ENCODE measurements at places on chromosomes 7 and 10.

DNA sequence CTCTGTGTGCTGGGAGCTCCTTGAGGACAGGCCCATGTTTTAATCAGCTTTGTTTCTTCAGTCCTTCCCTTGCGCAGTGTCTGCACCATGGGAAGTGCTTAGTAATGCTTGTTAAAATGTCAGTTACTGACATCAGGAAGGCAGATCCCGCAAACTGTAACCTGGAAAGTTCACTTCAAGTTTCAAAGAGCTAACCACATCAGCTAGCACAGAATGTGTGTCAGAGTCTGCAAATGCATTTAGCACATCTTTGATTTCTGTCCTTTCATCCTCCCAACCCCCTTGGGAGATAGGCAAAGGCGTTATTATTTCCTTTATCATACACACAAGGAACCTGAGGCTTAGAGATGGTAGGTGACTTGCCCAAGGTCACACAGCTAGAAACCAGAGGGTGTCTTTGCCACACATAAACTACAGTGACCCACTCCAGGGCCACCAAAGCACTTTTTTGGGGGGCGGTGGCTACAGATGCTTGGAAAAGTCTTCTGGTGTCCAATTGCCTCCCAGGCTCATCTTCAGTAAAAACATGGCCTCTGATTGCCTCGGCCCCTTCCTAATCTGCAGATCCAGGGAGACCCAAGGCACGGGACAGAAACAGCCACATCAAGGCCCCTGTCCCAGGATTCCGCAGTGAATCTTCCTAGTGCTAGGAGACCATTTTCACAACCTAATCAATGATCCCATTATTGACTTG is 116.2 kb upstream of the GPR26 start:
- no peak for DNase-seq

DNA sequence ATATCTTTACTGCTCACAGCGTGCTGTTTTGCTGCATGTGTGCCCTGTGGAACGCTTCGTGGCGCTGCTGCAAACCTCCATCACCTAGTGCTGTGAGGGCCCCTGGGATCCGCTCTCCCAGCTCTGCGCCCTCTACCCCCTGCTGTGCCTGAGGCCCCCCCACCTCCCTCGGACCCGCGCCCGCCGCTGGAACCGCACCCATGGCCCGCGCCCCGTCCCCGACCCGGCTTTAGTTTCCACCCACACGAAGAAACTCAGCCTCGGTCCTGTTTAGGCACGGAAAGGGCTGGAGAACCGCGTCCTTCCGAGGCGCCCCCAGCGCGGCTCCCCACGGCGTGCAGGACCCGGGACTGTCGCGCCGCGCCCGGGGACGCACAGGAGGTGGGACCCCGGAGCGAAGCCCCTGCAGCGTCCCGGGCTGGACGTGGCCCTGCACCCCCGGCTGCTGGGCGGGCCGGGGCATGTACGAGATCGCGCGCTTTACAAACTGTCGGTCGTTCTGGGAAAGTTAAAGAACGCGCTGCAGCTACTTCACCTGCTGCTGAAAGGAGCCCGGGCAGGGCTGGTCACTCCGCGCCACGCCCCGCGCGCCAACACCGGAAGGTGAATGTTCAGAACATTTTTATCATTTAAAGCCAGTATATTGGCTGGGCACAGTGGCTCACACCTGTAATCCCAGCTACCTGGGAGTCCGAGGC is 54.3 kb downstream of the BMS1 start:
- no peak for DNase-seq

DNA sequence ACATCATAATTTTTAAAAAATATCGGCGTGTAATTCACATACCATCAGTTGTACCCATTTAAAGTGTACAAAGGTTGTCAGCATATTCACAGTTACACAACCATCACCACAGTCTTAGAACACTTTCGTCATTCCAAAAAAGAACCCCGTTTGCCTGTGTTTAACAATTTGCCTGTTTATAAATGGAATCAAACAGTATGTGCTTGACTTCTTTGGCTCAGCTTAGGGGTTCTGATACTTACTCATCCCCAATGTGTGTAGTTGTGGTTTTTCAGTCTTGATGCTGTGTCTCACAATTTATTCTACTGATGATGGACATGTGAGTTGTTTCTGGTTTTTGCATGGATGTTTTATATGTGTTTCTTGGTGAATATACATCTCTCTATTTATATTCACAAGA is 50.0 kb downstream of the PRPF18 start:
- no peak for DNase-seq

DNA sequence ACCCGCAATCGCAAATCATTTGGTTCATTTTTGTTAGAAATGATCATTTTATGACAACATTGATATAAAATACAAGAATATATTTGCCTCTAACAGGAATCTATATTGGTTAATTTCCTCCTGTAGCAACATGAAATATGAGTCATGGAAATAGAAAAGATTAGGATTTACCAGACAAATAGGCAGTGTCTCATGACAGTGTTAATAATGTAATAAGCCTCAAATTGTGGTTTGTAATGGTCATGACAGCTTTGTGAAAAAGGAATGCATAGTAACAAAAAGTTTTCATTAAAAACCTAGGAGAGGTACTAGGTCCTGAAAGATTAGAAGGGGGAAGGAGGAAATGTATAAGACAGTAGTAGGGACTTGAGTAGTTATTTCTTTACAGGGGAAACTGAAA is 7.9 kb upstream of the SLK start:
- DNase-seq, result no peak

- DNase-seq, result no peak
Observed at GRCh38 chr10:29387269-29387668, 98.4 kb downstream of the LYZL1 start.

- DNase-seq, result peak; percentile 88
Observed at GRCh38 chr7:128940494-128941322, 3.0 kb downstream of the IRF5 start.

- DNase-seq, result peak; percentile 70
Observed at GRCh38 chr7:2520761-2521290, 1.3 kb downstream of the LFNG start.

GRCh38 chr10:15293862-15294842 is 76.9 kb downstream of the FAM171A1 start:
- no peak for DNase-seq

DNA sequence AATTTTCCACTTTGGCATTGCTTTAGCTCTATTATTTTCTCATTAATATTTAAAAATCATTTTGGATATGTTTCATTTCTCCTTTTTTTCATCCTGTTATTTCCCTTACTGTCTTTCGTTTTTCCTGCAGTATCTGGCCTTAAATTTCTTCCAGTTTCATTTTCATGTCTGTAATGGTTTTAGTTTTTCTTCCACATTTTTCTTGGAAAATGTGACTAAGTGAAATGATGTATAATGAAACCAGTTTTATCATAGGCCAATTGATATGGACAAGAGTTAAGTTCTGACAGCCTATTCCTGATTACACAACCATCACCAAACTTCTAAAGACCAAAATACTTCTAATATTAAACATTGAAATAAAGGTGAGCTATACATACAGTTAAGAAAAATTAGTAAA is 158.5 kb downstream of the LHFPL3 start:
- DNase-seq, result no peak

Data from mucosa of descending colon (tissue), 3 donors.